ENCODE measurements at places on chromosomes 2 and 18.

DNA sequence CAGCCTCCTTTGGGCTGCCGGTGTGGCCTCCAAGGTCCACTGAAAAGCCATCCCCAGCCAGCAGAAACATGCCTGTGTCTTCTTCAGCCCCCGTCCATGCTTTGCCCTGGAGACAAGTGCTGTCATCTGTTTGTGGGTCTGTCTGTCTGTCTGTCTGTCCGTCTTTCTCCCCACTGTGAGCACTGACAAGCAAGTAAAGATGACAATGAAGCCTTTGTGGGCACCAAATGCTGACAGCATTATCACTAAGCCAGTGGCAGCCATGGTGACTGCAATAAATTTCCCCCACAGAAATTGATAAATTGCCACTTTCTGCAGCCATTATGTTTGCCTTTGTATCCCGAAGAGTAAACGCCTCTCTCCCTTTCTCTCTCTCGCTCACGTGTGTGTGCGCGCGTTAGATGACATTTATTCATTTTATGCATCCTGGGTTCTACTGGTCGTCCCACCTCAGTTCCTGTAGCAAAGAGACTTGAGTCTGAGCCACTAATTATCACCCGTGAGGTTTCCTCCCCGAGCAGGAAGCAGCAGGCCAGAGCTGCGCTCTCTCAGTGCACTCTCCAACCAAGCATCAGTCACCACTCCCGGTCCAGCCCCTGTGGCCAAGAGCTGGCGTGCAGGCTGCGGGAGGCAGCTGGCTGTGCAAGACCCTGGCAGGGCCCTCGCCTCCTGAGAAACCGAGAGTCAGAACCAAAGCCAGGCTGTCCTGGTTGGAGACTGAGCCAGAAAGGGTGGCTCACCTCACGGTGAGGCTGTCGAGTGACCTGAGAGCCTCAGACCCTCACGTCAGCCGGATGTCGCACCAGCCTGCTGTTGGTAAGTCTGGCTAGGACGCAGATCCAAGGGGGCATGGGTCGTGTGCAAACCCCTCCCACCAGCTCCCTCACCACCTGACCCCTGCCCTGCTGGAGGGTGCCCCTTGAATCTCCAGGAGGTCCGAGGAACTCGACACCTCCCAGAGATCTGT lies 6.9 kb downstream of the STEAP3 start:
- DNase-seq = no peak

GRCh38 chr2:32614084-32614483 lies 13.8 kb upstream of the TTC27 start:
- no peak for DNase-seq

GRCh38 chr2:177315364-177315763 lies 50.8 kb upstream of the NFE2L2 start:
- no peak for DNase-seq

GRCh38 chr2:46786228-46786627 lies 129.4 kb downstream of the MCFD2 start:
- no peak for DNase-seq

- no peak for DNase-seq
Measured at GRCh38 chr2:23700627-23701026, 226.3 kb downstream of the ATAD2B start.

DNA sequence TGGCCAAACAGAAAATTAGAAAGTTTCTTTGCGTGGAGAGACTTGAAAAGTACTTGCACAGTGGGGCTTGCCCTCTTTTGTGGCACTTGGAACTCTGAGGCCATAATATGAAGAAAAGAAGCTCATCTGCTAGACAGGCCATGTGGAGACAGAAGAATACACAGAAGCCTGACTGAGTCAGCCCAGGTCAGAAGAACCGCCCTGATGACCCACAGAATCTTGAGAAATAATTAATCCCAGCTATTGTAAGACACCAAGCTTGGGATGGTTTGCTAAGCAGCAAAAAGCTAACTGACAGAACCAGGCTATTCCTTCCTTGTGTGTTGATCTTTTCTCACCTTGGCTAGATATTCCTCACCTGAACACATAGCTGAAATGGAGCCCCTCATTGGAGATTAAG lies 33.7 kb downstream of the G6PC2 start:
- no peak for DNase-seq

GRCh38 chr18:69885841-69886531 lies 61.7 kb downstream of the CD226 start:
- DNase-seq = no peak

Measured in AG08396 (cell line).